Purkinje cell (primary cell): ENCODE measurements at places on chromosomes 5 and 9. TPM values are rescaled to one million over a fixed set of nuclear protein-coding genes. Genes with fewer than 3 reads are reported as not detected.

The SLC6A3 gene
- polyA plus RNA-seq: not detected in 2 replicates

The FBXW11 gene
- 15.2 and 16.0 TPM in 2 replicates for polyA plus RNA-seq

The JAKMIP2 gene
- polyA plus RNA-seq: 49.0 and 63.1 TPM in 2 replicates

The CDH10 gene
- polyA plus RNA-seq: 13.7 and 18.7 TPM in 2 replicates

The LRRC8A gene
- polyA plus RNA-seq: 10.3 and 11.2 TPM in 2 replicates

The TLE4 gene
- 4.2 and 13.8 TPM in 2 replicates for polyA plus RNA-seq
